NCI-H1048 (cell line): ENCODE measurements at places on chromosomes 5 and 9.

DNA sequence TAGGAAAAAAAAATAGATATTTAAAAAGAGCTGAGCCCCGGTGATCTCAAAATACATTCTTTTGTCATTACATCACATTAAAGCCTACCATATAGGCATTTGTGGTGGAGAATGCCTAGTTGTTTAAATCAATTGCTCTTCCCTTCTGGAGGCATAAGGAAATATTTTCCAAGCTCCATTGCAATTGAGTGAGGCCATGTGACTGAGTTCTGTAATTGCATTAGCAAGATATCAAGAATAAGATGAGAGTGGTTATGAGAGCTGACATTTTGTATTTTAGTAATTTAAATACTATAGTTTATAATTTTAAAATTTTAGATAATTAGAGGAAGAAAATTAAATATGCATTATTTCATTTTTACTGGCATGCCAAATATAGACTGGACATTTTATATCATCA, 1195.9 kb downstream of the DTWD2 start:
- DNase-seq = no peak

- DNase-seq = no peak
Measured at GRCh38 chr5:147826361-147826760, 5.1 kb downstream of the SPINK1 start.

- no peak for DNase-seq
Measured at GRCh38 chr5:139675213-139675612, 27.1 kb downstream of the CXXC5 start.

DNA sequence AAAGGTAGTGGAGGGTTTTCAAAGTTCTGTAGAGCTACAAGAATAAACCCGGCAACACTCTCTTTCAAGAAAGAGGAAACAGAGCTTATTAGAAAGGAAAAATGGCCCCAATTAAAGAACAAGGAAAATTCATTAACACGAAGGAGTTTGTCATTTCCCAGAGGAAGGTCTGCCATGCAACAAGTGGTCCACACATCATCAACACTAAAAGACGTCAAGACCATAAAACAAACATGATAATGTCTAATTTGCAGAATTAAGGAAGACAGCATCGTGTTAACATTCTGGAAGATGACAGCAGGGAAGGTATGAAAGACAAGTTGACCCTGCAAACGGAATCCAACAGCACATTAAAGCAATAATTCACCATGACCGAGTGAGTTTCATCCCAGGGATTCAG, 28.6 kb upstream of the NRARP start:
- no peak for DNase-seq

DNA sequence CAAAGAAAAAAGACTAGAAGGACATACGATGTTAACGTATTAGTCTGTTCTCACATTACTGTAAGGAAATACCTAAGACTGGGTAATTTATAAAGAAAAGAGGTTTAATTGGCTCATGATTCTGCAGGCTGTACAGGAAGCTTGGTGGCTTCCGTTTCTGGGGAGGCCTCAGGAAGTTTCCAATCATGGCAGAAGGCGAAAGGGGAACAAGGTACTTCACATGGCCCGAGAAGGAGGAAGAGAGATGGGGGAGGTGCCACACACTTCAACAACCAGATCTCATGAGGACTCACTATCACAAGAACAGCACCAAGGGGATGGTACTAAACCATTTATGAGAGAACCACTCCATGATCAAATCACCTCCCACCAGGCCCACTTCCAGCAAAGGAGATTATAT, 110.1 kb downstream of the CARTPT start:
- DNase-seq = no peak
